Activated CD4-positive, alpha-beta memory T cell treated with anti-CD3 and anti-CD28 coated beads for 36 hours (primary cell): ENCODE measurements at places on chromosomes 16 and 17.

GRCh38 chr16:54175552-54176375 is 110.8 kb downstream of the IRX3 start:
- no peak for DNase-seq
- H3K4me1 ChIP-seq: no peaks in the 10 kb centered on the region
- H3K27ac ChIP-seq: no peak overlapping the region
- no peaks in the 10 kb centered on the region for H3K36me3 ChIP-seq

DNA sequence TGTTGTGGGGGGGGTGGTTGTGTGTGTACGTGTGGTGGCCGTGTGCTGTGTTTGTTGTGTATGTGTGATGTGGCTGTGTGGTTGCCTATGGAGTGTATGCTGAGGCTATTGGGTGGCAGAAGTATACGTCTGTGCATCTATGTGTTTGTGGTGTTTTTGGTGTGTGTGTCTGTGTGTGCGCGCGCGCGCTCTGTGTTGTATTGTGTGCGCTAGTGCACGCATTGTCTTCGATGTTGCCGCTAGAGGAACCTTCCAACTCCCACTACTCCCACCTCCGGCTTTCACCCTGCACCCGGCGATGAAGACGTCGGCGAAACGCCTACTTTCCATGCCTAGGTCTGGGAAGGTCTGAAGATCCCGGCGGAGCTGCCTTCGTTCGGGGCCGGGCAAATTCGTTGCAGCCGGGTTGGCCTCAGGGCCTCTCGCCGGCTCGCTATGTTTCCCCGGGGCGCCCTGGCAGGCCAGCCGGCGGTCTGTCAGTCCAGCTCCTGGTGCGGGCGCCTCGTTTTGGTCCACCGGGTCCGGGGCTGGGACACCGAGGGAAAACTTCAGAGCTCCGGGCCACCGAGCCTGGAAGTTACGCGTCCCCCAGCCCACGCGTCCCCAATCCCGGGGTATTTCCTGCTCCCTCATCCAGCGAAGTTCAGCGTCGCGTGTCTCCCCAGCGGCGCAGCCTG is 5.2 kb upstream of the DLX4 start:
- peaks cover 27% of the 10 kb centered on the region for H3K4me1 ChIP-seq
- no peak overlapping the region for H3K4me3 ChIP-seq
- H3K27ac ChIP-seq: no peak overlapping the region
- H3K36me3 ChIP-seq: no peaks in the 10 kb centered on the region

GRCh38 chr17:30808785-30809286 is 15.7 kb downstream of the CRLF3 start:
- H3K27ac ChIP-seq: peak overlapping the region; percentile 94
- no peaks in the 10 kb centered on the region for H3K27me3 ChIP-seq
- peak overlapping the region; percentile 79 for H3K4me3 ChIP-seq
- peaks cover 65% of the 10 kb centered on the region for H3K4me1 ChIP-seq
- peaks cover 17% of the 10 kb centered on the region for H3K36me3 ChIP-seq

DNA sequence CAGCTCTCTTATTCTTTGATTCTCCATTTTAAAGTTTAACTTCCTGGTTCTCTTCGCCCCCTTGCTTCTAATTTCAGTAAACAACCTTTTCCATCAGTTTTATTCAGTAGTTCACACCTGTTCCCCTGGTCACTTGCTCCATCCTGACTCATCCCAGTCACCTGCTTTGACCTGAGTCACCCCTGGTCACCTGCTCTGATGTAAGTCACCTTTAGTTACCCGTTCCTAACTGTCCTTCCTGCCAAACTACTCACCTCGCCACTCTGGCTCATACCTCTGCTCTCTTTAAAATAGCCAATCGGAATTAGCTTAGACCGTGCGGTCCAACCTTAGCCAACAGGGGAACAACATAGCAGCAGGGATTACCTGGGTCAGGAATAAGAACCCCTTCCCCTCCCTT is 4.7 kb upstream of the NLRC5 start:
- no peaks in the 10 kb centered on the region for H3K27me3 ChIP-seq
- H3K4me1 ChIP-seq: peaks cover 66% of the 10 kb centered on the region
- H3K36me3 ChIP-seq: peaks cover 50% of the 10 kb centered on the region
- peak overlapping the region; percentile 99 for H3K27ac ChIP-seq
- no peak overlapping the region for H3K4me3 ChIP-seq
- peak; percentile 64 for DNase-seq

- H3K27me3 ChIP-seq: peaks cover 6% of the 10 kb centered on the region
- H3K27ac ChIP-seq: no peak overlapping the region
- H3K4me1 ChIP-seq: no peaks in the 10 kb centered on the region
- no peak overlapping the region for H3K4me3 ChIP-seq
- no peak for DNase-seq
Measured at GRCh38 chr16:50981951-50982350, 169.1 kb downstream of the SALL1 start.

- no peaks in the 10 kb centered on the region for H3K4me1 ChIP-seq
- peaks cover 9% of the 10 kb centered on the region for H3K27me3 ChIP-seq
- no peak overlapping the region for H3K4me3 ChIP-seq
- H3K27ac ChIP-seq: no peak overlapping the region
- H3K36me3 ChIP-seq: no peaks in the 10 kb centered on the region
Measured at GRCh38 chr17:81811705-81812570, 8.0 kb downstream of the GCGR start.

DNA sequence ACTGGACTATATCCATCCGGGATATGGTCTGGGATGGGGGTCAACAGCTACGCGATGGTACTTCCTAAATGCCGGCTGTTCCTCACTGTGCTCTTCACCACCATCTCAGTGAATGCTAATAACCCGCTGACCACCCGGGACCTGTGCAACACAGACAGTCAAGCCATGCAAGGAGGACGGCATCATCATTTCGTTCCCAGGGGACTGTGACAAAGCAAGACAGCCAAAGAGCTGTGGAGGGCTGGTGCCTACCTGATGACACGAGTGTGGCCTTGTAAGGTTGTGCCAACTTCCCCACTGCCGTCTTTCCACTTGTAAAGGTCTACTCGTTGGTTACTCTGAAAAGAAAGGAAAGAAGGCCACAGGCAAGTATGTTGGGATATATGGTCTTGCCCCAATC is 33.7 kb downstream of the WDR59 start:
- no peaks in the 10 kb centered on the region for H3K27me3 ChIP-seq
- H3K4me3 ChIP-seq: no peak overlapping the region
- peaks cover 41% of the 10 kb centered on the region for H3K36me3 ChIP-seq
- H3K4me1 ChIP-seq: no peaks in the 10 kb centered on the region

GRCh38 chr17:40522961-40523310 is 21.5 kb upstream of the TNS4 start:
- H3K36me3 ChIP-seq: peaks cover 55% of the 10 kb centered on the region
- no peaks in the 10 kb centered on the region for H3K27me3 ChIP-seq
- peaks cover 39% of the 10 kb centered on the region for H3K4me1 ChIP-seq
- no peak overlapping the region for H3K27ac ChIP-seq

DNA sequence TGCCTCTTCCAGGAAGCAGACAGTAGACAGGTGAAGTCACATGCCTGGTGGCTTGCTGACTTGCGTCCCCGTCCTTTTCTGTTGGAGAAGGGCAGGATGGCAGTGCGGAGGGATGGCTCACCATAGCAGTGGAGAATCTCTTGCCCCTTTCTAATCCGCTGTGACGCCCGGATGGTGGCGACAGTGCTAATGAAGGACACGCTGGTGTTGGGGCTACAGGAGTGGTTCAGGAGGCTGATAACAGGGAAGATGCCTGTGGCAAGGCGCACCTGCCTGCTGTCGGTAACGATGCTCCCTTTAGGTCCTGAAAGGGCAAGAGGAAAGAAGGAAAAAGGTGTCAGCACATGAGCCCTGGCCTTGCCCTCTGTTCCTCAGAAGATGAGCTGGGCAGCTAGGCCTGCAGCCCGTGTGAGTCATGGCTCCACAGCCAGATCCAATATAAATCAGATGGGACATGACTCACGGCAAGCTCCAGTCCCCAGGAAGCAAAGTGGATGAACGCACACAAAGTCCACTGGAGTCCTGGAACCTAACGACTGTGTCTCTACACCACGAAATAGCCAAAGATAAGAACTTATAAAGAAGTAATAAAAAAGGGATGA is 25.5 kb downstream of the SERPINF1 start:
- DNase-seq: no peak
- no peaks in the 10 kb centered on the region for H3K27me3 ChIP-seq
- H3K36me3 ChIP-seq: peaks cover 26% of the 10 kb centered on the region
- no peak overlapping the region for H3K27ac ChIP-seq
- no peaks in the 10 kb centered on the region for H3K4me1 ChIP-seq

- H3K4me1 ChIP-seq: no peaks in the 10 kb centered on the region
- peaks cover 4% of the 10 kb centered on the region for H3K27me3 ChIP-seq
- H3K36me3 ChIP-seq: no peaks in the 10 kb centered on the region
- no peak overlapping the region for H3K4me3 ChIP-seq
- no peak for DNase-seq
- no peak overlapping the region for H3K27ac ChIP-seq
Measured at GRCh38 chr17:11852912-11853311, 144.4 kb downstream of the ZNF18 start.

- no peaks in the 10 kb centered on the region for H3K27me3 ChIP-seq
- no peak for DNase-seq
- H3K4me3 ChIP-seq: no peak overlapping the region
- no peaks in the 10 kb centered on the region for H3K4me1 ChIP-seq
Measured at GRCh38 chr16:59729613-59730012, 995.5 kb upstream of the GOT2 start.

- peaks cover 3% of the 10 kb centered on the region for H3K4me1 ChIP-seq
- DNase-seq: no peak
- no peak overlapping the region for H3K4me3 ChIP-seq
- no peak overlapping the region for H3K27ac ChIP-seq
- H3K36me3 ChIP-seq: peaks cover 16% of the 10 kb centered on the region
- no peaks in the 10 kb centered on the region for H3K27me3 ChIP-seq
Measured at GRCh38 chr16:87337262-87337771, 20.1 kb upstream of the C16orf95 start.

GRCh38 chr16:11254913-11255736 is 879 bp downstream of the SOCS1 start:
- H3K27me3 ChIP-seq: peaks cover 6% of the 10 kb centered on the region
- H3K36me3 ChIP-seq: peaks cover 54% of the 10 kb centered on the region
- DNase-seq: peak; percentile 65
- peak overlapping the region; percentile 98 for H3K4me3 ChIP-seq
- peaks cover 53% of the 10 kb centered on the region for H3K4me1 ChIP-seq
- peak overlapping the region; percentile 97 for H3K27ac ChIP-seq

DNA sequence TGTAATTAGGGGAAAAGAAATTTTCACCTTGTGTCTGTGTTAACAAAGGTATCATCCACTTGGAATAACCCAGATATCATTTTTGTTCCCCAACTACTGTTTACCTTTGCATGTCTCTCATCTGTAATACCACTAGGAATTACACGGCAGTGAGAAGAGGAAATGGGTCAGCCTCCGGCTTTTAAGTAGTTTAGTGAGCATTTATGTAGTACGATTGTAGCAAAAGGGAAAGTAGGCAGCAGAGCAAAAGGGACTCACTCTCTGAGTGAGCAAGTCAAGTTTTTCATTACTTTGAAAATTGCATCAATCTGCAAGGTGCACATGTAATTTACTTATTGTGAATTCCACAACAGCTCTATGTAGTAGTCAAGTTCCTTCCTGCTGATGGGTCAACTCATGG is 11.2 kb downstream of the PHF12 start:
- H3K4me3 ChIP-seq: no peak overlapping the region
- no peaks in the 10 kb centered on the region for H3K27me3 ChIP-seq
- no peak for DNase-seq
- H3K36me3 ChIP-seq: peaks cover 25% of the 10 kb centered on the region

DNA sequence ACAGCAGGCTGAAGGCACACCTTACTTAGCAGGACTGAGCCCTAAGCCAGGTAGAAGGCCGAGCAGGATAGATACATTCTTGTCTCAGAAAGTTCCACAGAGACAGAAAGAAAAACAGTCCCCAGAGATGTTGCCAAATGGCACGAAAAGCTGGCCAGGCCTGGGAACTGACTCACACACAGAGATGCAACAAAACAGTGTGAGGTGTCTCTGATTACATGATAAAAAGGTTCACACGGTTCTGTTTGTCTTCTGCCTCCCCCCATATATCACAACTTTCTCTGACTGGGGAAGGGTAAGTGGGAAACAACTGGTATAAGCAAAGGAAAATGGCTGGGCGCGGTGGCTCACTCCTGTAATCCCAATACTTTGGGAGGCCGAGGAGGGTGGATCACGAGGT is 1.7 kb downstream of the WBP2 start:
- peaks cover 5% of the 10 kb centered on the region for H3K36me3 ChIP-seq
- H3K27ac ChIP-seq: peak overlapping the region; percentile 69
- no peak overlapping the region for H3K4me3 ChIP-seq
- peaks cover 28% of the 10 kb centered on the region for H3K4me1 ChIP-seq

- peaks cover 3% of the 10 kb centered on the region for H3K4me1 ChIP-seq
- H3K36me3 ChIP-seq: peaks cover 3% of the 10 kb centered on the region
- H3K27ac ChIP-seq: no peak overlapping the region
Measured at GRCh38 chr16:75279305-75279704, 27.9 kb upstream of the BCAR1 start.

DNA sequence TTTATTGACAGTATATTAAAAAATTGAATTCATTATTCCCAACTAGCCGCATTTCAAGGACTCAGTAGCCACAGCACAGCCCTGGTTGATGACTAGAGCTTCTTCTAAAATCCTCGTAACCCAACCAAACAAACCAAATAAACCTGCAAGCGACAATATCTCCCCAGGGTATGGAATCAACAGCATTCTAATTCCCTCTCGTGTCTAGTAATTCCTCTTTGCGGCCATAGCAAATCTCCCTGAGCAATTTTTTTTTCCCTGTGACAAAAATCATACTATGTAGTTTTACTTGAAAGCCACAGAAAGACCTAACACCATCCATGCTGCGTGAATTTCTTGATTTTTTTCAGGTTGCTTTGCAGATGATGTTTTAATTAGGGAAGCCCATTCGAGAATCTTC is 143.4 kb upstream of the MYOCD start:
- H3K4me3 ChIP-seq: no peak overlapping the region
- H3K36me3 ChIP-seq: no peaks in the 10 kb centered on the region
- H3K27me3 ChIP-seq: no peaks in the 10 kb centered on the region

DNA sequence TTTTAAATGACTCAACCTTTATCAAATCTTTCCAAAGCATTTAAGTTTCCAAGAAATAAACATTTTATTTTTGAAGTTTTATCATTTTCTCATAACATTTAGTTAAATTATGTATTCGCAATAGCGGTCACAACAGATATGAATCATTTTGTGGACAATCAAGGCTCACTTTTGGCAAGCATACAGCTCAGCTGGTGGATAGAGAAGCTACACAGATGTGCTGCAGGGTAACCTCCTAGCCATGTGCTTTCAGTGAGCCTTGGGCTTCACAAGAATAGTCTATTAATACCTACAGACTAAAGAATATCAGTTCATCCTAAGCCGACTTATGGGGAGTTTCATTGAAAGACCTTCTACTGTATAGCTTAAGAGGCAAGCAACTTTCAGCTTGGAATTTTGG is 144.8 kb downstream of the MRTFB start:
- no peaks in the 10 kb centered on the region for H3K4me1 ChIP-seq
- H3K4me3 ChIP-seq: no peak overlapping the region
- no peak for DNase-seq
- H3K36me3 ChIP-seq: peaks cover 22% of the 10 kb centered on the region
- H3K27me3 ChIP-seq: no peaks in the 10 kb centered on the region
- H3K27ac ChIP-seq: no peak overlapping the region

- no peak overlapping the region for H3K4me3 ChIP-seq
- H3K27me3 ChIP-seq: no peaks in the 10 kb centered on the region
- no peak for DNase-seq
Measured at GRCh38 chr17:27840688-27841087, 40.4 kb upstream of the NOS2 start.
